GM12892 (cell line): ENCODE measurements at places on chromosomes 2 and 18.

DNA sequence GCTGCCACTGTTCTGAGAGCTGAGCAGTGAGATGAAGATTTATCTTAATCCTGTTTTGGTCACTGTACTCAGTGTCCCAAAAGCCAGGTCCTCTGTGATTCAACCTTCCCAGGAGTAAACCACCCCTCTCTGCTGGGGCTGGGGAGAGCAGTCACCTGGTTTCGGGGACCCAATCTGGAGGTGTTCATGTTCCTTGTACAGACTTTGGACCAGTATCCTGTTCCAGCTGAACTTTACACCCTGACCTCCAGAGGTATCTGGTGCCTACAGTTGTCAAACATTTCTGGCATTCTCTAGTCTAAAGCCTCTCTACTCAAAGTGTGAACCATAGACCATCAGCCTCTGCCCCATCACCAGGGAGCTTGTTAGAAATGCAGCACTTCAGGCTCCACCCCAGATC lies 22.1 kb downstream of the CERS6 start:
- DNase-seq, result no peak

DNA sequence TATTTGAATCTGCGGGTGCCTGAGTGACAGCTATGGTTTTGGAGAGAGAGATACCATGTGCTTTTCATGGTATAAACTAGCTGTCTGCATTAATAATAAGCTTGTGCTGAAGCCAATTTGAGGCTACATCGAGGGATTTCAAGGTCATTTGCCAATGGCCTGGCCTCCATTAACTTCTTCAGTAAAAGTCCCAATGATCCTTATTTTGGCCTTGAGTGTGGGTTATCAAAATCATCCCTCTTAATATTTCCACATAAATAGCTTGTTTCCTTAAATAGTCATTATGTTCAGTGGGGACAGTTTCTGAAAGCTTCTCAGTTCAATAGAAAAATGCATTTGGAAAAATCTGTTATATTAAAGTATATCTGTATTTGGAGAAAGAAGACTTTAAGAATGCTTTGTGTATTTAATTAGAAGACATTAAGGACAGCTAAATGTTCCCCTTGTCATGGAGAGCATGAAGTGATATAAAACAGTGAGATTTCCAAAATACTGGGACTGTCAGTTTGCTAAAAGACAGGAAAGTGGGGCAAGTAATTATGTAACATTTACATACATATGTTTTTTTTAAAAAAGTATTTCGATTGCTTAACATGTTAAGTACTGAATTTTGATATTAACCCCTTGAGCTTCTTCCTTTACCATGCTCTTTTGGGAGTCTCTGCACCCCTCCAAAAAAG lies 355.5 kb upstream of the ZEB2 start:
- no peak for DNase-seq

- DNase-seq, result no peak
Observed at GRCh38 chr18:41644466-41644865, 310.6 kb upstream of the PIK3C3 start.

- no peak for DNase-seq
Observed at GRCh38 chr2:151575338-151575737, 158.9 kb downstream of the NEB start.

DNA sequence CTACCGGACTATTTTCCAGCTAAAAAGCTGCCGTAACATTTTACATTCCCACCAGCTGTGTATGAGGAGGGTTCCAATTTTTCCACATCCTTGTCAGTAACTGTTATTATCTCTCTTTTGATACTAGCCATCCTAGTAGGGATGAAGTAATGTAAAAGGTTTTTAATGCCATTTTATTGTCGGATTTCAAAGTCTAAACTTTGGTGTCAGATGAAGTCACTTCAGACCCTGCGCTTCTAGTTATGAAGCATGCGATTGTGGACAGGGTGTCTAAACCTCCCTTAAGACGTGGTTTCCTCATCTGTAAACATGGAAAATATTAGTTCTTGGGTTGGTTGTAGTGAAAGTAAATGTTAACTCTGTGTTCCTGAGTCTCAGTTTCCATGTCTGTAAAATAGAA lies 4.7 kb downstream of the DGKD start:
- DNase-seq, result no peak

DNA sequence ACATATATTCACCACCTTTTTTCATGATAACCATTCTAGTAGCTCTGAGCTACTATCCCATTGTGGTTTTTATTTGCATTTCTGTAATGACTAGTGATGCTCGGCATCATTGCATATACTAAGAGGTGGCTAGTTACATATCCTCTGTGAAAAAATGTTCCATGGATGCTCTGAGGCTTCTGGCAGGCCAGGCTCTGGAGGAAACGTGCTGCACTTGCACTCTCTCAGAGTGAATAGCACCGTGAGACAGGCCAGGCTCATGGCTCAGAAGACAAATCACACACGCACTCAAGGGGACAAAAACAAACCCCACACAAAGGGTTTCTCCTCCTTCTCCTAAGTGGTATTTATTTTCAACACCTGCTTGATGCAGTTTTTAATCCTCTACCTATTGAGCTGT lies 1085.3 kb upstream of the CNTNAP5 start:
- no peak for DNase-seq
